EL (cell line): ENCODE measurements at places on chromosomes 5 and 9.

DNA sequence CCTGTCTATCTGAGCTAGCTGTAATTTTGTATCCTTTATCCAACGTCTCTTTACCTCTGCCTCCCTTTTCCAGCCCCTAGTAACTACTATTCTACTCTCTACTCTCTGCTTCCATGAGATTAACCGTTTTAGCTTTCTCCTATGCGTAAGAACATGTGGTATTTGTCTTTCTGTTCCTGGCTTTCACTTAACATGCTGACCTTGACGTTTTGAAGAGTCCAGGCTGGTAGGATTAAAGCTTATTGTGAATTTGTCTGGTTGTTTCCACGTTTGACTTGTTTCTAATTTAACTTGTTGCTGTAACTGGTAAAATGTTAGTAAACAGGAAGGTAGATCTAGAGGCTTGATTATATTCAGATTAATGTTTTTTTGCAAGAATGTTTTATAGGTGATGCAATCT lies 385.3 kb downstream of the PSAT1 start:
- DNase-seq, result no peak

- DNase-seq, result no peak
Measured at GRCh38 chr5:142875936-142876335, 105.8 kb downstream of the ARHGAP26 start.

- peak; percentile 10 for DNase-seq
Measured at GRCh38 chr5:159001247-159001646, 98.5 kb downstream of the EBF1 start.

DNA sequence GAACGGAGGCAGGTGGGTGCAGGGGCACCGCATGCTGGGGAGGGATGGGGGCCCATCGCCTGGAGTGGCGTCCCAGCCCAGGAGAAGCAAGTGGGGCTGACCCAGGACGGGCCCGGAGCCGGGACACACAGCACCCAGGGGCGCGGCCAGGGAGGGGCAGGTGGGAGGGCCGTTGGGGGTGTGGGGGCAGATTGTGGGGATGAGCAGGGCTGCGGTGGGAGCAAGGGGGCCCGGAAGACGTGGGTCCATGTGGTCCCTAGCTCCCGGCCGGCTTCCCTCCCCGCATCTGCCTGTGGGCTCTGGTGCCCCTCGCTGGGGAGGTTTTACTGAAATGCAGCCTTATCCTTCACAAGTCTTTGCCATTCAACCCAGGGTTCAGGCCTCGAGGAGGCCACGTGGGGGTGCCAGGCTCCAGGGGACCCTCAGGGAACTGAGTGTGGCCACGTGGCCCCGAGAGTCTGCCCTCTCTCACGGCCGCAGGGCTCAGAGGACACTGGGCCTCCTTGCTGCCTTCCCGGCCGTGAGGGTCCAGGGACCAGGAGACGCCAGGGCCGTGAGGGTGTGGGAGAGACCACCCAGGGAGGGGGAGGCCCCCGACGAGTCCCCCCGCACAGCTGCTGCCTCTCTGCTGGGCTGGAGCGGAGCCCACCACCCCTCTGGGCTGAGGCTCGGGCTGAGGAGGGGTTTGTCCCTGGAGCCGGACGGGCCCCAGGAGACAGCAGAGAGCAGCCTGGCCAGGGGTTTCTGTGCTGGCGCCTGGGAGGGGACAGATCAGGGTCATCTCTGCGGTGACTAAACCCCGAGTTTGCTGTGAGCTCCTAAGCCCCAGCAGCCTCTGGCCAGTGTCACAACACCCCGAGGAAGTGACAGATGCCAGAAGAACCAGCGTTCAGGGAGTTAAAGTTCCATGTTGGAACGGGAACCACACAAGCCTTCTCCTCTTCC lies 35.2 kb downstream of the SLC9A3 start:
- DNase-seq, result no peak

DNA sequence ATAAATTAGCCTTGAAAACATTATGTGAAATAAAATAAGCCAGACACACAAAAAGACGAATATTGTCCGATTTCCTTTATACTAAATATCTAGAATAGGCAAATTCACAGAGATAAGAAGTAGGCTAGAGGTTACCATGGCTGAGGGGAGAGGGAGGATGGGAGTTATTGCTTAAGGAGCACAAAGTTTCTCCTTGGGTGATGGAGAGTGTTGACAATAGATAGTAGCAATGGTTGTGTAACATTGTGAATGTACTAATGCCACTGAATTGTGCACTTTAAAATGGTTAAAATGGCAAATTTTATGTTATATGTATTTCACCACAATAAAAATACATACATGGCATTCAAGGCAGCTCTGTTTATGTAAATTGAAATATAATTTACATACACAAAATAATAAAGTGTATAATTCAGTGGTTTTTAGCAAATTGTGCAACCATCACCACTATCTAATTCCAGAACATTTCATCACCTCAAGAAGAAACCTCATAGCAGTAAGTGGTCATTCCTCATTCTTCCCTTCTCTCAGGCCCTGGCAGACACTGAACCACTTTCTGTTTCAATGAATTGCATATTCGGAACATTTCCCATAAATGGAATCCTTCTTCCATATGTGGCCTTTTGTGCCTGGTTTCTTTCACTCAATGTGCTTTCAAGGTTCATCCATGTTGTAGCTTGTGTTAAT lies 59.2 kb downstream of the NDST1 start:
- DNase-seq, result peak; percentile 59

- DNase-seq, result peak; percentile 25
Measured at GRCh38 chr9:18595597-18595996, 121.6 kb downstream of the ADAMTSL1 start.

- no peak for DNase-seq
Measured at GRCh38 chr5:88889189-88890069, 6.4 kb upstream of the MEF2C start.

DNA sequence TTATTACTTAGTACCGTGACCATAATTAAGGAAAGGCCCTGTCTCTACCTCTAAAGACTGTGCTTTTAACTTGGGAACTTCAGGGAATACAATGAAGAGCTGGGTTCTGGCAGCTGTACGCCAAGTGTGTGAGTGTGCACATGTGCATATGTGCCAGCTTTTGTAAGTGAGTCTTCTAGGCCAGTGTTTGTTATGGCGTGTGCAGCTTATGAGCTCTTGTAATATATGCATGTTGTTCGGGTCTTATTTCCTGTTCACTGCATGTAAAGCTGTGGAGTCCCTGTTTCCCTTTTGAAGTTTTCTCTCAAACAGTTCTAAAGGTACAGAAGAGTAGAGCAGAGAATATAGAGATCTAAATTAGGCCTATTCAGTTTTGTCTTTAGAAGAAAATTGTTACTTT lies 30.5 kb downstream of the TGFBR1 start:
- no peak for DNase-seq

GRCh38 chr5:80036615-80037014 lies 1.5 kb downstream of the THBS4 start:
- DNase-seq, result no peak

GRCh38 chr9:116576386-116576785 lies 110.7 kb upstream of the TRIM32 start:
- peak; percentile 32 for DNase-seq

DNA sequence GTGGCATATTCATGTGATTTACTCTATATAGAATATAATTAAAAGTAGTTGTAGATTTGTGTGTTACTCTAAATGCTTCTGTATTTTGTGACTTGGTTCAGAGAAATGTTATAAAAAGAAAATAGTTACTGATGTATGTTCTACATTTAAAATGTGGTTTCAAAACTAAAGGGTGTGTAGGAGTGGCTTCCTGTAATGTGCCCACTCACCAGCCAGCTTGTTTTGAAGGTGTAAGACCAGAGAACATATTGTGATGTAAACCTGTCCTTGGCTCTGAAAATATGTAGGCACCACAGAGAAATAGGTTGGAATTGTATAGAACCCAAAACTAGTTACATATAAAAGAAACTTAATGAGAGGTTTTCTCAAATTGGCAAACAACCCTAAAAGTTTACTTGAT lies 51.2 kb upstream of the ARRDC3 start:
- DNase-seq, result no peak

DNA sequence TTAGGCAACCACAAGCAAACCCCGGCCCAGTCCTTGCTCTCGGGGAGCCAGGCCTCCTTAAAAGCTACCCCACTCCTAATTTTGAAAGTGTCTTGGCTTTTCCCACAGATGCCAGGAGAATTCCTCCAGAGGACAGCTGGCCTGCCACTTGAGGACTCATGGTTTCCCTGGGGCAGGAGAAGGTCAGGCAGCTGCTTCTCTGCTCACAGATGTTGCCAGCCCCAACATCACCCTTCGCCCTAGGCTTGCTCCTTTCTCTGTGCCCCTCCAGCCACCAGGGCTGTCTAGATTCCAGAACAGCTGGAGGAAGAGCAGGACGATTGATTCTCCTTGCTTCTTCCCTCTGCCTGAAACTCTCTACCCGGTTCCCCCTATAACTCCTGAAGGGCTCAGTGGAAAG lies 8.5 kb downstream of the GGTA1 start:
- DNase-seq, result no peak

DNA sequence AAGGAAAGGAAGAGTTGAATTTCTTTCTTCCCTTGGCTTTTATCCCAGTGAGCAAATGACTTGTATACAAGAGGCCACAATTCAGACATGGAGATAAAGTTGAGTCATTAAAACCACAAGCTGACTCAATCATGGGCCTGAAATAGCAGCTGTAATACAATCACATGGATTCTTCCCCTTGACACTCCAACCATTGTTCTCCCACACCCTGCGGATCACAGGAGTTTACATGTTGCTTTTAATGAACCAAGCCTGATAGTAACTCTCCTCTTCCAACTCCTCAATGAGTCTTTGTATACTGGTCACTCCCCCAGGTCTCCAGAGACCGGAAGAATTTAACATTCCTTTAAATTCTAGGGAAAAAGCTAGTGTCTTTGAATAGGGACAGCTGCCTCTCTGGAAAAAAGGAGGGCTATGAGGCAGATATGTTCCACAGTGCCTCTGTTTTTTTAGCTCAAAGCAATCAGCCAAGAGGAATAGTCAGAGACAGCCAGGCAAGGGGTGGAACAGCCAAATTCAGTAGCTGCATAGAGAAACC lies 32.4 kb downstream of the PCDHGC5 start:
- DNase-seq, result peak; percentile 98

DNA sequence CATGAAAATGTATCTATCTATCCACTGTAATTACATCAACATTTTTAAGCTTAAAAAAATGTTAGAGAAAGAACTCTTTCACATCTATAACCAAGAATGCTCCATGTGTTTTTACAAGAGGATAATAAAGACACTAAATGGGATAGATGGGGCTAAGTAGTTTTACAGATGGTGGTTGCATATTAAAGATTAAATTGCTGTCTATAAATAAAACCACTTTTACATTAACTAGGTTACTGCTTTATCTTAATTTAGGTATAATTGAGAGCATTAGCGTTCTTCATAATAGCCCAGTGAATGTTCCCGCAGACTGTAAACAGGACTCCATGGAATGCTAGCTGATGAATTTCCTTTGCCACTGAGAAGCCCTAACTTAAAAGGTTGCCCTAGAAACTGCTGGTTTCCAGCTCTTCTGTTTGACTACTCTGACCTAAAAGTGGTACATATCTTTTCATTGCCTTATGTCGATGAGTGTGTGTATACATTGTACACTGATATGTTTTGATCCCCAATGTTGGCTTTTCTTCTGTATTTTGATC lies 117.9 kb downstream of the SGCD start:
- no peak for DNase-seq

DNA sequence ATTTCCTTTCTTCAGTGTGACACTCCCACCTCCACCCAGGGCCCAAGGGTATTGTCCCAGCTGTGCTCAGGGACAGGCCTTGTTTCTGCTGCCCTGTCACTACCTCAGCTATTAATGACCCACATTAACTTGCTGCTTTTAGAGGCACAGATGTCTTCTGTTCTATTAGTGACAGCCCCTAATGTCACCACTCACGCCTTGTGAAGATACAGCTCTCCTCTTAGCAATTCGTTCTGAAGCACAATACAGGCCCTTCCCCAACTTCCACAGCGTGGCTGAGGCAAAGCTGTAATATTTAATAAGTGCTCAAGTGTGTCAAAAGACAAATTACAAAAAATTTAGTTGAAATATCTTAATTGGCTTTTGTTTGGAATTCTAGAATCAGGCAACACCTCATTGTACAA lies 44.7 kb upstream of the HMGCS1 start:
- no peak for DNase-seq

DNA sequence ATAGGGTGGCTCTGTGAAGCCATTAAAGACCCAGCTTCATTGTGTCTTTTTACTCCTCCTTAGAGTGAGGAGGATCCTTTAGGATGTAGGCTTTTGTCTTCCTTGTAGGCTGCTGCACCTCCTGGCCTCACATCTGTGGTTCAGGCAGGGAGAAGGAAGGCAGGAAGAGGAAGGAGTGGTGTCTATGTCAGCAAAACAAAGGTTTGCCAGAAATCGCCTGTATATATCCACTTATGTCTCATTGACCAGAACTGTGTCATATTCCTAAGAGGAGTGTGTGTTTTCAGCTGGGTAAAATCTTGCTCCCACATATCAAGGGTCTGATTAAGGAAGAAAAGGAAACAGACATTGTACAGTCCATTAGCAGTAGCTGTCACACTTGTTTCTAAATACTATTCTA lies 213.8 kb downstream of the ARHGAP26 start:
- no peak for DNase-seq

DNA sequence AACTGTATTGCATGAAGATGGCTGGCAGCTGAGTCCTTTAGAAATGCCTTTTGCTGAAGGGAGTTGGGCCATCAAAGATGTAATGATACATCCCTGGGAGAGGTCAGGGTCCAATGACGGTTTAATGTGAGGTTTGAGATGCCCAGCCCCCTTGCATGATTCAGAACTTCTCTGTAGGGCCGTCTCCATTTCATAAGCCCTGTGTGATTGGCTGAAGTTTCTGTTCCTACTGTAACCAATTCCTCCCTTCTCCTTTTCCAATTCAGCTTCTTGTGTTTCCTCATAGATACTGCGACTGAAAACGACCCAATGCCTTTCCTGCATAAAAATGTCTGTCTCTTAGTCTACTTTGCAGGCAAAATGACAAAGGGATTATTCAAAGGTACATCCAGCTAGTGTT lies 47.9 kb upstream of the ST8SIA4 start:
- no peak for DNase-seq
